Naive B cell (primary cell): ENCODE measurements at places on chromosomes 4 and X. TPM values are rescaled to one million over a fixed set of nuclear protein-coding genes. Genes with fewer than 3 reads are reported as not detected.

SOX3 gene
- polyA plus RNA-seq: not detected

GRCh38 chr4:142311916-142312315 lies 534.2 kb downstream of the INPP4B start:
- H3K4me3 ChIP-seq: no peak overlapping the region
- H3K4me1 ChIP-seq: no peaks in the 10 kb centered on the region
- H3K27me3 ChIP-seq: no peaks in the 10 kb centered on the region
- H3K36me3 ChIP-seq: no peaks in the 10 kb centered on the region
- no peak for DNase-seq
- H3K27ac ChIP-seq: no peak overlapping the region

- peaks cover 26% of the 10 kb centered on the region for H3K27me3 ChIP-seq
- no peak overlapping the region for H3K4me3 ChIP-seq
- H3K4me1 ChIP-seq: peaks cover 2% of the 10 kb centered on the region
- H3K27ac ChIP-seq: no peak overlapping the region
- no peak for DNase-seq
Measured at GRCh38 chr4:174119830-174120229, 163.6 kb downstream of the FBXO8 start.

GRCh38 chr4:110296892-110297291 lies 98.5 kb upstream of the ELOVL6 start:
- no peak overlapping the region for H3K4me3 ChIP-seq
- H3K27ac ChIP-seq: no peak overlapping the region
- H3K4me1 ChIP-seq: no peaks in the 10 kb centered on the region

- DNase-seq: no peak
- no peaks in the 10 kb centered on the region for H3K4me1 ChIP-seq
- no peaks in the 10 kb centered on the region for H3K36me3 ChIP-seq
Measured at GRCh38 chrX:148043271-148043855, 62.2 kb downstream of the FMR1NB start.

- H3K27ac ChIP-seq: peak overlapping the region; percentile 68
- H3K4me3 ChIP-seq: no peak overlapping the region
- peaks cover 15% of the 10 kb centered on the region for H3K27me3 ChIP-seq
Measured at GRCh38 chrX:10612215-10612614, 8.2 kb downstream of the MID1 start.

VCX3A gene
- polyA plus RNA-seq: not detected

DNA sequence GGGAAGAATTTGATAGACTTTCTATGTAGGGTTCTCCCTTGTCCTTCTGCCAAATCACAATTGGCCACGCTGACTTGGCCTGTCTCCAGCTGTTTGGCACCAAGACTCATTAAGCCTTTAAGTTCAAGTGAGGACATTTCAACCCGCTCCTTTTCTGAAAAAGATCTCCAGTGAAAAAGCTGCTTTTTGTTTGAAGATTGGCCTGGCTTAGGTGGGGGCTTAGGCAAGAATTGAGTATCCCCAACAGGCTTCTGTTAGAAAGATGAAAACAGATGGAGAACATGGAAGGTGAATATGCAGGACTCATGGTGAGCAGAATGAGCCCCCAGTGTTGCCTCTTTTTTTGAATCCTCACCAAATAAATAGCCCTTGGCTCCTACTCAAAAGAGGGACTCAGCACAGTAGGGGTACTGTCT lies 28.5 kb upstream of the LIMCH1 start:
- H3K36me3 ChIP-seq: no peaks in the 10 kb centered on the region
- no peak for DNase-seq
- no peaks in the 10 kb centered on the region for H3K4me1 ChIP-seq
- no peaks in the 10 kb centered on the region for H3K27me3 ChIP-seq
- no peak overlapping the region for H3K4me3 ChIP-seq

DNA sequence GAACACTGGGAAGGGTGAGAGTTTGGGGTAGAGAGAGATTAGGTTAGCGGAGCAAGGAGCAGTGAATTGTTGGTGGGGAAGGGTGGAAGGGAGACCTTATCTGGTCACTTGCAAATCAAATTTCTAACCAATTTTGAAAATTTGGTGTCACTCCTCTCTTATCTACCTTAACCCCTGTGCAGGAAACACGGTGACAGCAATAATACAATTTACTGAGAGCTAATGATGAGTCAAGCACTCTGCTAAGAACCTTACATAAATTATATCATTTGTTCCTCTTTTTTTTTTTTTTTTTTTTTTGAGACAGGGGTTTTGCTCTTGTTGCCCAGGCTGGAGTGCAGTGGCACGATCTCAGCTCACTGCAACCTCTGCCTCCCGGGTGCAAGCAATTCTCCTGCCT lies 116.4 kb downstream of the C4orf51 start:
- H3K36me3 ChIP-seq: peaks cover 11% of the 10 kb centered on the region
- no peaks in the 10 kb centered on the region for H3K4me1 ChIP-seq
- H3K27me3 ChIP-seq: no peaks in the 10 kb centered on the region
- no peak overlapping the region for H3K4me3 ChIP-seq

DNA sequence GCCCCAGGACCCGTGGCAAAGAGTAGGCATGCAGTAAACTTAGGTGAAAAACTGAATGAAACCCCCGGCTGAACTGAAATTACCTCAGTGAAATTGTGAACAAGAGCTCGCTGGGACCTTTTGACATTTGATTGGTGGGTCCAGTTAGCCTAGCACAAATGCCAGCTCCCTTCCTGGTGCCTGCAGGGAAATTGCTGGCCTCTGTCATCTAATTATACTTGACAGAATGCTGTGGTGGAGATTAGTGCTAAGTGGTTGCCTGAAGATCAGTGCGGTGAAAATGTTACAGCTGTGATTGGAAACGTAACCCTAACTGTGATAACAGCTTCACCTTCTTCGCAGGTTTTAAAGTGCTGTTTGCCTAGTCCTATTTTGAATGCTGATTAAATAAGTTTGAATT lies 43.0 kb downstream of the ADD1 start:
- H3K36me3 ChIP-seq: peaks cover 32% of the 10 kb centered on the region
- no peak for DNase-seq
- H3K27me3 ChIP-seq: no peaks in the 10 kb centered on the region
- H3K4me3 ChIP-seq: no peak overlapping the region
- H3K27ac ChIP-seq: no peak overlapping the region
- H3K4me1 ChIP-seq: peaks cover 20% of the 10 kb centered on the region

DNA sequence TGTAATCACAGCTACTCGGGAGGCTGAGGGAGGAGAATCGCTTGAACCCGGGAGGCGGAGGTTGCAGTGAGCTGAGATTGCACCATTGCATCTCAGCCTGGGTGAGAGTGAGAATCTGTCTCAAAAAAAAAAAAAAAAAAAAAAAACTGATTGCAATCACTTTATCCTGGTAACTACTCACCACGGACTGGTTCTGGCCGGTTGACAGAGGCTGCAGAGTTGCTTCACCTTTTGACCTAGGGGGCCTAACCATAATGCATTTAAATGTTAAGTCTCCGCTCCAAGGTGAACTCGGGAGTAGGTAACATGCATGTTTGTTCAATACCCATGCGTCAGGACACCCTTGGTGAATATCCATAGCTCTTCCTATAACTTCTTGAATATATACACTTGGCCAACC lies 1.8 kb downstream of the PPP2R3B start:
- H3K4me3 ChIP-seq: peak overlapping the region; percentile 27
- H3K4me1 ChIP-seq: peaks cover 18% of the 10 kb centered on the region

CSTF2 gene
- polyA plus RNA-seq: 12.8 TPM

- H3K27ac ChIP-seq: no peak overlapping the region
- H3K4me3 ChIP-seq: no peak overlapping the region
- H3K36me3 ChIP-seq: no peaks in the 10 kb centered on the region
- H3K4me1 ChIP-seq: no peaks in the 10 kb centered on the region
- peaks cover 3% of the 10 kb centered on the region for H3K27me3 ChIP-seq
Measured at GRCh38 chrX:149807747-149808458, 26.2 kb downstream of the MAGEA9 start.

- H3K4me1 ChIP-seq: peaks cover 23% of the 10 kb centered on the region
- DNase-seq: peak; percentile 73
- peak within 1 kb of the TSS; percentile 100 for H3K27ac ChIP-seq
- H3K27me3 ChIP-seq: peaks cover 4% of the 10 kb centered on the region
- peak within 1 kb of the TSS; percentile 96 for H3K4me3 ChIP-seq
Measured at GRCh38 chr4:155953151-155954117, at the start of gene CTSO. Gene CTSO, minus strand, starts transcription at chr4:155953866. Its CDS starts 19 bp downstream, at chr4:155953847.

CNKSR2 gene
- 14.5 TPM for polyA plus RNA-seq

- peak overlapping the region; percentile 67 for H3K4me3 ChIP-seq
- no peaks in the 10 kb centered on the region for H3K36me3 ChIP-seq
- peaks cover 47% of the 10 kb centered on the region for H3K4me1 ChIP-seq
- DNase-seq: peak; percentile 12
Measured at GRCh38 chr4:145934434-145935047, 4.1 kb downstream of the ZNF827 start.

DNA sequence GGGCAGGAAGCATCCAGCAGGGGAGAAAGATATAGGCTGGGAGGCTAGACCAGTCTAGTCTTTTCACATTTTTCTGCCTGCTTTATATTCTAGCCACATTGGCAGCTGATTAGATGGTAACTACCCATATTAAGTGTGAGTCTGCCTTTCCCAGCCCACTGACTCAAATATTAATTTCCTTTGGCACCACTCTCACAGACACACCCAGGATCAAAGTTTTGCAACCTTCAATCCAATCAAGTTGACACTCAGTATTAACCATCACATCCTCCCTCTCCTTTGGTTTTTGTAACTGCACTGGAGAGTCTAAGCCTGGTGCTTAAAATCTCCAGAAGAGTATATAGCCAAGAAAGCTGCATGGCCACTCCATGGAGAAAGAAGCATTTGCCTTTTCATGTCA lies 560.4 kb downstream of the GRXCR1 start:
- no peak overlapping the region for H3K4me3 ChIP-seq
- H3K27ac ChIP-seq: no peak overlapping the region
- H3K4me1 ChIP-seq: no peaks in the 10 kb centered on the region
- DNase-seq: no peak
- no peaks in the 10 kb centered on the region for H3K36me3 ChIP-seq

GRCh38 chr4:110020139-110020538 lies 107.5 kb downstream of the EGF start:
- no peaks in the 10 kb centered on the region for H3K27me3 ChIP-seq
- no peak overlapping the region for H3K4me3 ChIP-seq
- H3K36me3 ChIP-seq: peaks cover 6% of the 10 kb centered on the region
- no peak for DNase-seq
- H3K4me1 ChIP-seq: no peaks in the 10 kb centered on the region
- H3K27ac ChIP-seq: no peak overlapping the region

DNA sequence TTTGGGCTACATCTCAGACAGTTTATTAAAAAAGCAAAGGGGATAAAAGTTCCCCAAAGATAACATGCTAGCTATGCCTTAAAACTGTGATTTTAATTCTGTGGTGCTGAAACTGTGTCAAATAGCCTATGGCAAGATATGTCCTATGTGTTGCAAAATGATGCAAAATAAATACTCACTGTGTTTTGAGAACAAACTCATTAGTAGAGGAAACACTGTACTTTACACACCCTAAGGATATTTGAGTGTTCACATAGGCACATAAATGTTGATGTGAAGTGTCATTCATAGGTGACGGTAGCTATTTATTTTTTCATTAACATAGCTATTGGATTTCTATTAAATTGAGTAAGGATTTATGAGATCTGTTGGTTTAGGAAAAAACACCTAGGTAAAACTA lies 351.9 kb downstream of the FAT4 start:
- no peaks in the 10 kb centered on the region for H3K27me3 ChIP-seq
- DNase-seq: no peak
- no peak overlapping the region for H3K27ac ChIP-seq
- H3K36me3 ChIP-seq: no peaks in the 10 kb centered on the region
- no peak overlapping the region for H3K4me3 ChIP-seq
